RCC 7860 (cell line): ENCODE measurements at places on chromosomes 6 and 20.

GRCh38 chr20:21101932-21102575 lies 4.1 kb downstream of the LINC00237 start:
- DNase-seq, result no peak

DNA sequence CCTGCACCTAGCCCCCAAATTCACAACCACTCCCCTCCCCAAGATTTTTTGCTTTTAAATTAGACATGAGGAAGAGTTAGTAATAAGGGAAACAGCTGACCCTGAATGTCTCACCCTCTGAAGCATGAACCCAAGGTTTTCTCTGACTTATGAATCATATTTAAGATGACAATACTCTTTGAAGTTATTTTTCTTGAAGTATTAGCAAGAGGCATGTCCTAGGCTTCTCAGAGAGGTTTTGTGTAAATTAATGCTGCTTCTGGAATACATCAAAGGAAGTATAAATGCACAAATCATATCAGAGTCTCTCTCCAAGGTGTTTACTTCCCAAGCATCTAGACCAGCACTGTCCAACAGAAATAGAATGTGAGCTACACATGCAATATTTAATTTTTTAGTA lies 408.1 kb upstream of the MARCKS start:
- DNase-seq, result peak; percentile 41

DNA sequence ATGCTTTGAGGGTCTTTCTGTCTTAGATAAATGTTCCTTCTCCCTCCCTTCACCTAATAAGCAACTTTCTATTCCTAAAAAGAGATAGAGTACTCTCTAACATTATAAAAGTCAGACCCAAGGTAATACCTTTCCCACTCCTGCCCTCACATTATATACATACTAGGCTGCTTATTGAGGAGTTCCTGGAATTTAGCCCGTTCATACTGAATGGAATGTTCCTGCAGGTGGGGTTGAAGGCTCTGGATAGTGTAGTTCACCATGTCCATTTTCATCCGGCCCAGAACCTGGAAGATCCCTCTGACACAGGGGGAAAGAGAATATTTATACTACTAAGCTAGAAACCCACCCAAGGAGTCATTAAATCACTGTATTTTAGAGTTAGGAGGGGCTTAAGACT lies 20.4 kb downstream of the TCP11 start:
- no peak for DNase-seq

GRCh38 chr20:40192529-40192928 lies 496.5 kb downstream of the MAFB start:
- no peak for DNase-seq

GRCh38 chr6:17771609-17772008 lies 64.9 kb upstream of the NUP153 start:
- no peak for DNase-seq

DNA sequence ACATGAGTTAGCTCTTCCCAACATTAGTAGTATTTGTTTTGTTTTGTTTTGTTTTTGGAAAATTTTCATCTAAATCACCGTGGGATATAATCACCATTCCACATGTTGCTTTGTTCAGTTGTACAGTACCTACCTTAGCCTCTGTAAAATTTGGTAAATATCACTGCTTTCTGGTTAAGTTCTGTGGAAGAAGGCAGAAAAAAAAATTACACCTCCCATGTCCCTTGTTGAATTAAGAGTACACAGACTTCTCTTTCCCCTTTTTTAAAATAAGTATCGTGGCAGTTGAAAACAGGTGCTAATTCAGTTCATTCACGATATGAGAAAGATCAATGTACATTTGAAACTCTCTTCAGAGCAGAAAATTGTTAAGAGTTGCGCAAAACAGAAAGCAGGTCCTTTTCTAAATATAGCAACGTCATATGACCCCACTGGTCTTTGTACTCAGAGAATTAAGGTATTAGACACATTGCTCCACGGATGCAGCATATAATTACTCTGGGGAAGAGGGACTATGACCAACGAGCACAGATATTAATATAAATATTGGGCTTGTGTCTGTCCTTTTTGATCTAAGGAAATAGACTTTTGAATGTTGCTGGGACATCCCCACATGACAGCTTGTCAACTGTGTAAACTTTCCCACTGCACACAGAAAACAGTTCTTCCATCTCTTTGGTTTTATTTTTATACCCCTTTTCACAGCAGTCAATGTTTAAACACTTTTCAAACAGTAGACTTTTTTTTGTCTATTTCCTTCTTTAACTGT lies 58.6 kb upstream of the ZNF217 start:
- no peak for DNase-seq

GRCh38 chr6:155628306-155628705 lies 172.7 kb upstream of the NOX3 start:
- DNase-seq, result no peak

GRCh38 chr6:83071023-83071422 lies 3.6 kb downstream of the DOP1A start:
- no peak for DNase-seq

DNA sequence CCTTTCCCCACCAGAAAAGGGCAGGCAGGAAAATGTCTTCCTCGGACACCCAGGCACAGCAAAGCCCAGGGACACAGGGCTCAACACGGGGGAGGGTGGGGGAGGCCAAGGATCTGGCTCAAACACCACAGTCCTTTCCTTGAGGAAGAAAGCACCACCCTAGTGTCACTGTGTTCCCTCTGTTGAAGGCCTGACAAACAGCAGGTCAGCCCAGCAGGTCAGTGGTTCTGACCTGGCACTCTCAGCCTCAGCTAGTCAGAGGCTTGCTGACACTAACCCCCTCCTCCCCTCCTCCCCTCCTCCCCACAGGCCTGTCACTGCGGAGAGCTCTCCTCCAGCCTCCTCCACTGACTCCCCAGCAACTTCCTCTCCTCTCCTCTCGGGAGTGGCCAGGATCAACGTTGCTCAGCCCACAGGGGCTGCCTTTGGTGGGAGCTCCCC lies 239.6 kb downstream of the LRFN2 start:
- no peak for DNase-seq

GRCh38 chr6:41584668-41585205 lies 38.6 kb downstream of the FOXP4 start:
- DNase-seq, result no peak
